ENCODE measurements at places on chromosomes 2 and 18.

DNA sequence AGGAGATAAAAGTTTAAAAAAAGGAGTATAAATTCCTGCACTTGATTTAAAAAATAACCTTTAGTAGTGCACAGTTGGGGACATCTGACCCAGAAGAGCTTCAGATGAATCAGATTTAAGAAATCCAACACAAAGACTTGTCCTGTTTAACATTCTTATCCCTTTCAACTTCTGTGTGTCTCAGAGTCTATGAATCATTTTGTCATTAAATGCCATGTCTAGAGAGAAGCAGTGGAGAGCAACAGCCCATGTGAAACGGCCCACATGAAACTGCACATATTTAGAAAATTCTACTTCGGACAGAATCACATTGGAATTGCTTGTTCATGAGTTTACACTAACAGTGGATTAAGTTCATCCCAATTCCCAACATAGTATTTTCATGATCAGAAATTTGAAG is 278.6 kb downstream of the SLC8A1 start:
- no peak for DNase-seq

DNA sequence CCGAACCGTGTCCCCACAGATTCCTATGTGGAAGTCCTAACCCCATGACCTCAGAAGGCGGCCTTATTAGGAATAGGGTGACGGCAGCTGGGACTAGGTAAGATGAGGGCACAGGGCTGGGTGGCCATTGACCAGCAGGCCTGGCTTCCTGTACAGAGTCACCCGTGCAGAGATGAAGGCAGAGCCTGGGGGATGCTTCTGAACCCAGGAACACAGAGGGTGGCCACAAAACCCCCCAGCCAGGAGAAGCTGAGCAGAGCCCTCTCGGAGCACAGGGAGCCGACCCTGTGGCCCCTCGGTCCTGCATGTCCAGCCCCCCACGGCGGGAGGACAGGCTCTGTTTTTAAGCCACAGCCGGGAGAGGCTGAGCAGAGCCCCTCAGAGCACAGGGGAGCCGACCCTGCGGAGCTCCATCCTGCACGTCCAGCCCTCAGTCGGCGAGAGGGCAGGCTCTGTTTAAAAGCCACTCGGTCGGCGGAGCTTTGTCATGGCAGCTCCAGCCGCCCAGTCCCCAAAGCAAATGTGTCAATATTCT is 2.7 kb downstream of the PDCD1 start:
- no peak for DNase-seq

GRCh38 chr2:63334910-63335309 is 253.4 kb downstream of the WDPCP start:
- DNase-seq = no peak

DNA sequence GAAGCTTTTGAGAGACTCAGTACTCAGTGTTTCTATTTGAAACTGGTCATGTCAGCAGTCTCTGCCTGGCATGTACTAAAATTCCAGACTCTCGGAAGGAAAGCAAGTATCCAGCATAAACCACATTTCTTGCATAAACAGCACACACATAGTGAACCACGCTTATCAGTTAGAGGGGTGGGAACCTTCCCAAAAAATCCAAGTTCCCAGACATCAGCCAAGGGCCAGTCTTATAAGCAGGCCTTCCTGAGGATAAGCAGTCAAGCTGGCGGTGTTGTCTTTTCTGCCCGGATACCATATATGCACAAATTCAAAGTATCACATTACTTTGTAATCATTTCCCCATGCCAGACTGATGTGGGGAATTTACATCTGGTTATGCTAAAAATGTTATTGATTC is 73.6 kb downstream of the ST6GAL2 start:
- DNase-seq = no peak

- DNase-seq = no peak
Measured at GRCh38 chr2:236621786-236622185, 52.2 kb downstream of the ACKR3 start.

DNA sequence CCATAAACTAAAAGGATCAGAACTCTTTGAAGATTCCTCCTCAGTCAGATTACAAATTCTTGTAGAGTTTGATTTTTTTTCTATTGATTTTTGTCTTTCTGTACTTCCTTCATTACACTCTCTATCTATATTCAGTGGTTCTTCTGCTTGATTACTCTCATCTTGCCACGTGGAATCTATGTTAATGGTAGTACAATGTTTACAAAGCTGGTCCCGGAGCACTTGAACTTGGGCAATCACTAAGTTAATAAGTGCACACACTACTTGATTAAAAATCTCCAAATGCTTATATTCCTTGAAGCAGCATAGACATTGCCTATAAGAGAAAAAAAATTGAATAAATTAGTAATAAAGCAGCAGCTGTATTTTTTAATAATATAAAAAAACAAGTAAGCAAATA is 65.1 kb downstream of the USP34 start:
- no peak for DNase-seq

DNA sequence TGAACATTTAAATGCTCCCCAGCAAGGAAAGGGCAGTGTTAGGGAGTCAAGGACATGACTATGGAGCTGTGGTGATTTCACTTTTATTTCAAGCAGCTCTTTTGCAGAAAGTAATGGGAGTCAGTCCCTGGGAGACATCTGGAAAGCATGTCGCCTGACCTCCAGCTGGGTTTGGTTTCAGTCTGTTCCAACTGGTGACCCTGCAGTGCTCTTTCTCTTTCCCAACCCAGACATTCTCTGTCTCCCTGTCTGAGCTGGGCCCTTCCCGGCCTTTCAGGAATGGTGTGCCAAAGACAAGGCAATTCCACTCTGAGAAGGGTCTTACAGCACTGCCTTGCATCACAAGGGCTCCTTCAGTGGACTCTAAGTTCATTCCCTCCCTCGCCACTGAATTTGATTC is 323.2 kb downstream of the OSR1 start:
- DNase-seq = no peak

DNA sequence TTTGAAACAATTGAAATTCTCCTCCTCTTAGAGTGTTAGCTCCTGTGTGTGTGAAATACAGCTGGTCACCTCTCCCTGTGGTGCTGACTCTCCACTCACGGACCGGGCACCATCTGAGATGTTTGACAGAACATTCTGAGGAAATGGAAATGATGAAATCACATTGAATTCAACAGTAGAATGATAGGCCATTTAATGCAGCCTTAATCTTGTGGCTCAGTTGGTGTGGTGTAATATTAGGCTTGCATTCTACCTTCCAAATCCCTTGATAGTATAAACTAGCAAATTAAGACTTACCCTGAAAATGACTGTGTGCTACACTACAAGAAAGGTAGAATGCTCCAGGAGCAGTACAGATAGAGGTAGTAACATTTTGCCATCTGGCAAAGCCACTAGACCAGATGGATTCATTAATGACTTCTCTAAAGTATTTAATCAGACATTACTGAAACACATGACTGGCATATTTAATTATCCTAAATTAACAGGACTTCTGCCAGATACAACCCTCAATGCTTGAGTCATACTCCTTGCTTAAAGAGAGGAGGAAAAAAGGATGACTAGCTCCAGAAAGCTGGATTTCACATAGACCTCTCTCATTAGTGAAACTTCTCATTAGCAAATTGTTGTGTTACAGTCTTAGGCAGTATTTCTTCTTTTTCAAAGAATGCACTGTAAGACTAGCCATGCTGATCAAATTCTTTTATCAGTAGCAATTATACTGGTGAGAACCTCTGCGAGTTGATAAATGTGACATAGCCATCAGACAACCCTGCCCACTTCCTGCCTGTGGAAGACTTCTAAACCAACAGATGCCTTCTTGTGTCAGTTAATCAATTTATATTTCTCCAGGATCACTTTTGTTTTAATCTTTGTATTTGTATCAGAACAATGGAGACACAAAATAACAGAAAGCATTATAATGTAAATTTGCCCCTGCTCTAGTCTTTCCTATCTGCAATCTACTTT is 80.6 kb downstream of the EML6 start:
- peak; percentile 58 for DNase-seq

- no peak for DNase-seq
Measured at GRCh38 chr2:226963528-226963927, 127.7 kb downstream of the RHBDD1 start.

- DNase-seq = no peak
Measured at GRCh38 chr18:63286926-63287325, 32.6 kb downstream of the BCL2 start.

DNA sequence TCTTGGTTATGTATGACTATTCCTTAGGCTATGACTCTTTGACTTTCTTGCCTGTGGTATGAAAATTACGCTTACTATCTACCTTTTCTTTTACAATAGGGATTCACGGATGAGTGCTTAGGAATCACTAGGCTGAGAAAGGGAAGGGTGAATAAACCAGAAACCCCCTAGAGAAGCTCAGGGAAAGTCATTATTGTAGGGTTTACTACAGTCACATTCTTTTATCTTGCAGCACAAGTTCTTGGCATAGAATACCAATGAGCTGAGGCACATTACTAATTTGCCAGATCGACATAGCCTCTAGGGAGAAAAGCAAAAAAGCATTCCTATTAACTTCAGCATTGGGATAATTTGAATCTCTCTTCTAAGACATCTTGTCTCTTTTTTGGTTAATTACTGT is 103.3 kb downstream of the ST6GAL2 start:
- DNase-seq = no peak

GRCh38 chr18:8858888-8859511 is 153.6 kb downstream of the MTCL1 start:
- no peak for DNase-seq

GRCh38 chr2:79994161-79994560 is 310.4 kb downstream of the LRRTM1 start:
- DNase-seq = no peak

DNA sequence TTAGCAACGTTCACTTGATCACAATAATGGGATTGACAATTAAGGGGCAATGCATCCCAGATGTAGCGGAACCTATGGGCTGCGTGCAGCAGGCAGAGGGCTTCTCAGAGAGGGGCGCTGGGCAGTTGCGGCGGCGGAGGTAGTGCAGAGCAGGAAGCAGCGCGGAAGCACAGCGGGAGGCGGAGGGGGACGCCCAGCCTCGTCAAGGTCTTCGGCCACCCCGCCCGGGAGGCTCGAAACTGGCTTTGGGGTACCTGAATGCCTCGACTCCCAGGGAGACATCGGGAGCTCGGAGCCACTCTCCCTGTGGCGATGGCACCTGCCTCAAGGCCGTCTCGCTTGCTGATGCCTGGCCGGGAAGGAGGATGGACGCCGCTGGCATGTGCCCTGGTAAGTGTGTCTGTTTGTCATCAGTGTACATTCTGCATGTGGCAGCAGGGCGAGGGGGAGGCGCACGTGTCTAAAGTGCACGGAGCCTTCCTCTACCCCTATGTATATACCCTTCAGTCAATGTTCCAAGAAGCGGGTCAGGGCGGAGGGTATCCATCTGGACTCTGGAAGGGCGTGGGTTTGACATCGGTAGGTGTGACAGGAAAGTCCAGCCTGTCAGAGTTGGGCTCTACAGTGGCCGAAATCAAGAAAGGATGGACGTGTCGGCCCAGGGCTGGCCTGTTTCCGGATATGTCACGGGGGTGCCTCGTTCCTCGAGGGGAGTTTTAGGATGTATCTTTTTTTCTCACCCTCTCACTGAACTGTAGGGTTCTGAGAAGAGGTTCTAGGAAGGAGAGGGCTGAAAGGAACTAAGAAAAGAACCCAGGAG is 7.5 kb upstream of the SP9 start:
- DNase-seq = no peak

DNA sequence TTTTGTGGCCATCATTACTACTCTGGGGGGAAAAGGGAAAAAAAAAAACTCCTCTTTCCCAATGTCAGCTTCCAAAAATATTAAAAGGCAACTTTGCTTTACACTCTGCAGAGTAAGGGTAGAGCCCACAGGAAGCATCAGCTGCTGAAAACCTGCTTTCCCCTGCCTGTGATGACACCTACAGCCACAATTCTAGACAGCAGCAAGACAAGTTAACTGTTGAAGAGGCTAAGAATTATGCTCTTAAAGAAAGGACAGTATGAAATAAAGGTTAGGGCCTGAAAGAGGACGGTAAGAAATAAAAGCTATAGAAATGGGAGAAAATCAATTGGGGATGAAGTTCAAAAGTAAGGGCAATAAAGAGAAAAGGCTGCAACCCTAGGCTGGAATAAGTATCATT is 3.0 kb downstream of the PDE11A start:
- no peak for DNase-seq

DNA sequence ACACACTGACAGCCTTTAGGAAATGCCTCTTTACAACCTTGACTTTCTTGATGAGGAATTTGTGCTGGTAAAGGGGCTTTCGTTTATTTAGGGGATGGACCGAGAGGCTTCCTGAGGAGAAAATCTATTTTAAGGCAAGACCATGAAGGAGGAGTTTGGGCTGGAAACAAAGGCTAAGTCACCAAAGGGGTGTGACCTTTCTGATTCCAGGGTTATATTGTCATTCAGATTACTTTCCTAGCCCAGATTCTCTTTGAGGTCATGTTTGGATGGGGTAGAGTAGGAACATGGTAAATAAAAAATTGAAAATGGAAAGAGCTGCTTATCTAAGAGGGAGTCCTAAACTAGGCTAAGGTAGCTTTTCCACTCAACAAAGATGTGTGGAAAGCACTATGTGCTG is 77.1 kb upstream of the UGP2 start:
- no peak for DNase-seq

- no peak for DNase-seq
Measured at GRCh38 chr18:11284349-11284748, 135.0 kb upstream of the PIEZO2 start.

DNA sequence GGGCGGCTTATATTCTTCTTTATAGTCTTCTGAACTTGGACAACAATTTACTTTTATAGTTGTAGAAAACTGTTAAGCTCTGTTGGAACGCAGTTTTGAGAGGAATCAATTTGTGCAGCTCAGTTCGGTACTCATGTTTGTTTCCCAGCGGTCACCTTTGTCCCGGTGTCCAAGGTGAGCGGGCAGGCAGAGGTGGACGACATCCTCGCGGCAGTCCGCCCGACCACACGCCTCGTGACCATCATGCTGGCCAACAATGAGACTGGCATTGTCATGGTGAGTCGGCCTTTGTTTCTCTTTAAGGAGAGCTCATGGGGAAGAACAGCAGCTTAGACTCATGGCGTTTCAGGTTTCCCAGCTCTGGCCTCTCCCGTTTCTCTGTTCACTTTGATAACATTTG is 18.6 kb upstream of the ESPNL start:
- DNase-seq = no peak

DNA sequence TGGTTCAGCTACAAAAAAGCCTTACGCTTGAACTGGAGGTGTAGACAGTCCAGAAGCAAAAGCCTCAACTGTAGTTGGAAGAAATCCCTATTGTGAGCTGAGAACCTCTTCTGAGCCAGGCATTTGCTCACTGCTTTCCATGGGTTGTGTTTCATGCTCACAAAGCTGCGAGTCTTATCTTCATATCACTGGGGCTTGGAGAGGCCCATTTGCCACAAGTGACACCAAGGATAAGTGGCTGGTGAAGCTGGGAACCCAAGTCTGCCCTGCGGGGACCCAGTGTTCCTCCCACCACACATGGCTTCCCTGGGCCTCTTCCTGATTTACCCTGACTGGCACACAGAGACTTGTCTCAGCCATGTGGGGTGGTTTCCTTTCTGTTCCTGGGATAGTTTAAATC is 130.4 kb downstream of the RNF144A start:
- no peak for DNase-seq

- DNase-seq = no peak
Measured at GRCh38 chr2:96514521-96514920, 9.4 kb upstream of the NEURL3 start.

Measured in NCI-H2171 (cell line).